ENCODE measurements at places on chromosomes 13 and 19. TPM values are rescaled to one million over a fixed set of nuclear protein-coding genes. Genes with fewer than 3 reads are reported as not detected.

GRCh38 chr19:7963566-7963965 lies 20.1 kb upstream of the TIMM44 start:
- DNase-seq = no peak

DNA sequence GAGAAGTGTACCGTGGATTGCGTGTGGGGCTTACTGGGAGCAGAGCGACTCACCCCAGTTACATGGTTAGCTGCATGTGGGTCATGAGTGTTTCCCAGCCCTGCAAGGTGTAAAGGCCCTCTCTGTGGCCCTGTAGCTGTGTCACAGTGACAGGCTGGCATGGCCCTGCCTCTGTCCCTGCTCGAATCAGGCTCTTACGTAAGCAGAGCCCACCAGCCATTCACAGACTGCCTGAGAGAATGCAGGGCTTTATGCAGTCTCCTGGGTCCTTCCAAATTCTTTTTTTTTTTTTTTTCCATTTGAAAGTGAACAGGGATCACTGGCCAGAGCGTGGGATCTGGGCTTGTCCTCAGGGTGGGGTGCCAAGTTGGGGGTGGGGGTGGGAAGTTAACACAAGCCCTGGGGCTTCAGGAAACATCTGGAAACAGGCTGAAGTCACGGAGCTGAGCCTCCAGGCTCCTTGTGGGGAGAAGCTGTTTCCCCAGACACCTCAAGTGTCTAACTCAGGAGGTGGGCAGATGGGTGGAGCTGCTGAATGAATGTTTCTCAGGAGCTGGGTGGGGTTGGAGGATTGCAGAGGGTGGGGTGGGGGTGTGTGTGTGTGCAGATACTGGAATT lies 13.4 kb downstream of the TECR start:
- no peak for DNase-seq

The USHBP1 gene
- not detected for total RNA-seq

GRCh38 chr19:7533281-7533885 lies 2.1 kb upstream of the PNPLA6 start:
- DNase-seq = no peak

- DNase-seq = no peak
Observed at GRCh38 chr13:104895521-104895920, 1639.9 kb downstream of the EFNB2 start.

Measured in H4 (cell line).